ENCODE measurements at places on chromosomes 3 and 15.

DNA sequence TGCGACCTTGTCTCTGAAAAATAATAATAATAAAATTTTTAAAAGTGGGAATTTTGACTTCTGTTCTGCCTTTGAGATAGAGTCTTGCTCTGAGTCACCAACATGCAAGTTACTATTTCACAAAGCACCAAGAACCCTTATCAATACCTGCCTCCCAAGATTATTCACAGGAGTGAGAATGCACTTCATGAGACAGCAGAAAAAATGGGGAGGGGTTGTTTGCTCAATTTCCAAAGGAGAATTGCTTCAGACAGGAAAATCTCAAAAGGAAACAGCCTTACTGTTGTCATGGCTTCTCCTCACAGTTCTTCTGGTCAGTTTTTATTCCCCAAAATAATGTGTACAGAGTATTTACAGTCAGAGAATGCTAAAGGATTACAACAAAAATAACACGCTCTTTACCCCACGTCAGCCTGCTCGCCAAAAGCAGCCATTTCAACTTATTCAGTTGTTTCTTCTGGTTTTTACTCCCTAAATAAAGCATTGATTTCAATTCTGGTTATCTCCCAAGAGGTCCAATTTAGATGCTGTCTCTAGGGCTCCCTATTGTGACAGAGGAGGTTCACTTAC, 89.0 kb downstream of the PPCDC start:
- no peak for DNase-seq

GRCh38 chr15:95987886-95988573, 342.5 kb upstream of the NR2F2 start:
- no peak for DNase-seq

GRCh38 chr15:42820811-42821210, 83.9 kb upstream of the CDAN1 start:
- DNase-seq, result no peak

DNA sequence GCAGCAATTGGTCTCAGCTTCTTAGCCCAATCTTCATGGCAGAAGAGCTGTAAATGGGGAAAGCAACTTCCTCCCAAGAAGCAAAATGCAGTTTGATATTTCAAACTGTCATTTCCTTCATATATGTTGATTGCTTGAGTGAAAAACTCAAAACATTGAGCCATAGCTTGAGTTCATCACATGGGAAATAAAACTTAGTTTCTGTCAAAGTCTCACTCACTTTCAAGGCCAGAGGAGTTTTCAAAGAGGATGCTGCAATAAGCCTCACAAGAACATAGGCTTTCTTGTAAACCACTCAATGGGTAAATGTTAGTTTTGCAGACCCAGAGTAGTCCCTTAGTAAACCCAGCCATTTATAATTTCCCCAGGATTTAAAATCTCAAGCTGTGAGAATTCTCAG, 29.1 kb upstream of the SUCLG2 start:
- DNase-seq, result no peak

- no peak for DNase-seq
These were observed 38.5 kb upstream of the POLR2M start for GRCh38 chr15:57668016-57668415.

- DNase-seq, result no peak
These were observed 2.7 kb upstream of the TMEM87A start for GRCh38 chr15:42275780-42276391.

DNA sequence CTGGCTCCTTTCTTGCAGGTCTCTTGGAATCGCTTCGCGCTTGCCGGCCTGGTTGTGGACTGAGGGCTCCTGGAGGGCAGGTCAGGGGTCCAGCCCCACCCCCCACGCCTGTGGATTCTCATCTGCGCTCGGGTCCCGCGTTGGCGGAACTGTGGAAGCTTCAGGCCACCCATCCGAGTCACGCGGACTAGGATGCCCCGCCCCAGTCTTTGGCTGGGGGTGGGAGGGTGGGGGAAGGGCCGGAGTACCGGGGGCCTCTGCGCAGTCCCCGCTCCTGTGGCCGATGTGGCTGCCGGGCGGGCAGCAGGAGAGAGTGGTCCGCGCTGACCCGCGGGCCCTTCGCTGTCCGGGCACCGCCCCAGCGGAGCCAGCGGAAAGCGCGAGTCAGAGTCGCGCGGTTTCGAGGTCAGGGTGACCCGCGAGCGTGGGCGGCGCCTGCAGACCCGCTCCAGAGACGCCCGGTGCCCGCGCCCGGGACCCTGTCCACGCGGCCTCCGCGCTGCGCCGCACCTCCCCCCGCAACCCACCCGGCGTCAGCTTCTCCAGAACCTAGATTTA, 114.2 kb downstream of the KLF13 start:
- peak; percentile 60 for DNase-seq

DNA sequence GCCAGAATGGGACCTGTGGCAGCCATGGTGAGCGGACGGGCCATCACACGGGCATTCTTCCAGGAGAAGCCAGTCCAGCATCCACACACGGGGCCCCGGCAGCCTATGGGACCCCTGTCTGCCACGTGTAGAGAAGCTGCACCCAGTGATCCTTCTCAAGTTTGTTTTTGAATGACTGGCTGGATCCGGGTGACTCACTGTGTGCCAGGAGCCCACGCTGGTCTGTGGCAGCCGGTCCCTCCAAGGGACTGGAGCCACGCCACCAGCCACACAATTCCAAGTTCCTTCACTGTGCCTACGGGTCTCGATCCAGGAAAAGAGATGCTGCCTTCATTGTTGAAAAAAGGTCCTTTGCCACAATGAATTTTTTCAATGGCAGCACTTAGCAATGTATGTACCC, 58.1 kb downstream of the ATP10A start:
- DNase-seq, result no peak

DNA sequence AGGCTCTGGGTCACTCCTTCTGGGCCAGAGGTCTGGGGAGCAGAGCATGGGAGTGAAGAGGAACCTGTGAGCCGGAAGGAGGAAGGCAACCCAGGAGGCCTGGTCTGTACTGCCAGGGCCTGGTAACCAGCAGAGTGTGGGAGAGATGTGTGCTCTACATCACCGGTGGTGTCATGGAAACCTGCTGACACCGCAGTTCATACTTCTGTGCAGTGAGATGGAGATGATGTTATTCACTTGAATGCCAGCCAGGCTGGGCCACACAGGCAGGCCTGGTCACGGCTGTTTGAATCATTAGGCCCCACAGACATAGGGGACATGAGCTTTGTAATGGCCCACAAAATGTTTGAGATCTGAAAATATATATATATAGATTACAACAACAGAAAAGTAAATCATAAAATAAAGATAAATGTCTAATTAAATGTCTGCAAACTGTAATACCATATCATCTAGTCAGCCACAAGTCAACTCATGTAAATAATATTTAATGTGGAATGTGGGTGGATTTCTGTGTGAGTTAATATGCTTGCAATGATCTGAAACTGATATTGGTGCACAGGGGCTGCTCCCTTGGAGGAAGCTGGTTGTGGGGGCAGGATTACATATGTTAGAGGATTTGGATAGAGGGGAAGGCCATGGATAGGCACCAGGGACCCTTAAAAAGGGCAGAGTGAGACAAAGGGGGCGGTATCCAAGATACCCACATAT, 108.5 kb upstream of the PFN2 start:
- DNase-seq, result no peak

- no peak for DNase-seq
These were observed 14.1 kb downstream of the SPSB4 start for GRCh38 chr3:141065258-141065657.

DNA sequence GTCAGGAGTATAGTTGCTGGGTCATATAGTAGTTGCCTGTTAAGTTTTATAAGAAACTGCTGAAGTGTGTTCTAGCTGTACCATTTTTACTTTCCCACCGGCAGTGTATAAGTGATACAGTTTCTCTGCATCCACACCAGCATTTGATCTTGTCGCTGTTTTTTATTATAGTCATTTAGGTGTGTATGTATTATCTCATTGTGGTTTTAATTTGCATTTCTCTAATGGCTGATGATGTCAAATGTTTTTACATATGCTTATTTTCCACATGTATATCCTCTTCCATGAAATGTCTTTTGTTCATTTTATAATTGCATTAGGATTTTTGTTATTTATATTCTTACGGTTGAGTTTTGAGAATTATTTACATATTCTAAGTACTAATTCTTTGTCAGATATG, 254.3 kb downstream of the CLSTN2 start:
- no peak for DNase-seq

DNA sequence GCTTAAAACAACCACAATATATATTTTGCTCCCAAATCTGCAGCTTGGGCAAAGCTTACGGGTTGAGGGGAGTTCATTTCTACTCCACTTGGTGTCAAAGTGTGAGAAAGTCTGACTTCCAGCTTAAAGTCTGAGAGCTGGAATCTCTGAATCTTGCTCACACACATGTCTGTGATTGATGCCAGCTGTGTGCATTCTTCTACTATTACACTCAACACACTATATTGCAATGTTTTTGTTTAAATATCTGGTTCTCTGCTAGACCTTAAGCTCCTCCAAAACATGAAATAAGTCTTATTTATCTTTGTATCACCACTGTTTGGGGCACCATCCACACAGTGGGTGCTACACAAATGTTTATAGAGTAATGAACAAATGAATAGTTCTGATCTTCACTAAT, 36.7 kb upstream of the SECISBP2L start:
- DNase-seq, result no peak

- DNase-seq, result no peak
These were observed 23.8 kb downstream of the CXCR6 start for GRCh38 chr3:45966950-45967640.

GRCh38 chr3:179336345-179336929, 11.1 kb upstream of the MFN1 start:
- DNase-seq, result no peak

DNA sequence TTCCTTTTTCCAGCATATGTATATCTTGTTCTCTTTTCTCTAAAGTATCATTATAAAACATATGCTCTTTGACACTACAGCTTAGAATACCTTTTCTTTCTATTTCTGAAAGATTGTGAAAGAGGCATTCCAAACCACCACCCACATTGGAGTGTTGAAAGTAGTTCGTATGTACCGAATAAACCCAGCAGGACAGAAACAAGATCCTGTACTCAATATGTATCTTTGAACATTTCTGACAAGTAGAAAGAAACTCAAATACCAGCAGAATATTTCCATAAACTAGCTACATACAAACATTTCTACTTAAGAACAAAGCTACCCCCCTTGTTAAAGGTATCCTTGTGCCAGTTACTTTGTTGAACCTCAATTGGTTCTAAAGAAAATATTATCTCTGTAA, 415.3 kb upstream of the ALCAM start:
- no peak for DNase-seq

GRCh38 chr3:129121016-129121791, 400 bp downstream of the RAB43 start:
- peak; percentile 60 for DNase-seq

DNA sequence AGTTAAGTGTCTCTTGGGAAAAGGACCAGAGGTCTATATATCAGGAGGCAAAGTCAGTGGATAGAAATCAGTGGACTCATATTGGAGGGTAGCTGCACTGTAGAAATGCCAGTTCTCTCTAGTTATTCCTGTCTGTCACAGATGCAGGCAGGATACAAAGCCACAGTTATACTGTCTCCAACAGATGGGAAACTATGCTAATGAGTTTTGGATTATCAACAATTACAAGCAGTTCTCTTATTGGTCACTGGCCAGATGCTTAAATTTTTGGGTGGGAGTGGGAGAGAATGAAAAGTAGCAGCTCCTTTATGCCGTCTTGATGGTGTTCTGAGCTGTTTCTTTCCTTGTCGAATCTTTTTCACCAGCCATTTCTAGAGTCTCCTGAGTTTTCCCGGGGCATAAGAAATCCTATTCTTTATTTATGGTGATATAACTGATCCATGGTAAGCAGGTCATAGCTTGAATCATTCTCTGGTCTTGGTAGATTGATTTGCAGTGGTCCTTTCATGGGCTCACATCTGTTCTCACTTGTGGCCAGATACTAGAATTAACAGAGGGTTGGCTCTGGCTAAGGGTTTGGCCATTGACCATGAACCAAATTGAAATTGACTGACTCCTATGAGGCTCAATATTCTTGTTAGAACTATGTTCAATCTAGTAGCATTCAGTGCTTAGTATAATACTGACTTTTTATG, 44.6 kb upstream of the RBMS3 start:
- DNase-seq, result no peak

DNA sequence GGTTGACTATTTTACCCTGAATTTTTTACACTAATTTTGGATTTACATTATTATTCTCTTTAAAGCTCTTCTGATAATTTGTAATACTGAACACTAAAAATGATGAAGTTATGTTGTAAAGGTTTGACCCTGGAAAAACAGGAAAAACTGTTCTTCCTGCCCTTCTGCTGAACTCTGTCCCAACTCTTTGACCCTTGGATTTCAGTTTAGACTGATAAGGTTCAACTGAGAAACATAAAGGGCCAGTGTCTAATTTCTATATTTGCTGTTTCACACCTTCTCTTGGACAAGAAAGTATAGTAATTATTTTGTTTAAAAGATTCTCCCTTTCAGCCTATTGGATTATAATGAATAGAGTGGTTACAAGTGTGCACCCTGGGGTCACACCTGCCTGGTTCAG, 12.8 kb upstream of the TMOD3 start:
- DNase-seq, result no peak

DNA sequence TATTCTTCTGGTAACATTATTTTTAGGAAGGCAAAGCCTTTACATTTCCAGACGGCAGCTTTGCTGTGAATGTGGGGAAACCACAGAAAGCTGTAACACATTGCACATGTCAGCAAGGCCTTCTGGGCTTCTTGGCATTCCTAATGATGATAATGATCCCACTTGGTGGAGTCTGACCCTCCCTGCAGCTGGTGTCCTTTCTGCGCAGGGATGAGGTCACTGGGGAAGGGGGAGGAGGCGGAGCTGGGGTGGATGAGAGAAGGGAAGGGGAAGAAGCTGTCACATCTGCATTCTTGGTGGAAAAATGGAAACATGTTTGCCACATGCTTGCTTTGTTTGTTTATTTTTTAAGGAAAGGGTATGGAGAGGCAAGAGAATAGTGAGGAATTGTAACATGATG, 68.6 kb downstream of the FILIP1L start:
- DNase-seq, result no peak

- no peak for DNase-seq
These were observed 146.3 kb downstream of the FMN1 start for GRCh38 chr15:33048255-33048654.

DNA sequence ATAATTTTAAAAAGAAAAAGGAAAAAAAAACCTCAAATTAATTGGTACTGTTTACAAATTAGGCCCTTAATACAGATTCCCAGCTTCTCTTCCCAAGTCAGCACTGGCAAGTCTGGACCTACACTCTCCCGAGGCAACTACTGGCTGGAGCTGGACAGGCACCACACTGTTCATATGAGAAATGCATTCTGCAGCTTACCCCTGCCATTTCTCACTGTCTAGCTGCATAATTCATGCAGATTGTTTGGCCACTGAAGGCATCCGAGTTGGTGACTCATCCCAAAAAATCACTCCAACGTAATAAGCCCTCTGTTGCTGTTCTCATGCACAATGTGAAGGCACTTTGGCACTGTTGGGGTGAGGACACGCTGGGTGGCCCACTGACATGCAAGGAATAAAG, 45.3 kb downstream of the ROPN1B start:
- DNase-seq, result no peak

DNA sequence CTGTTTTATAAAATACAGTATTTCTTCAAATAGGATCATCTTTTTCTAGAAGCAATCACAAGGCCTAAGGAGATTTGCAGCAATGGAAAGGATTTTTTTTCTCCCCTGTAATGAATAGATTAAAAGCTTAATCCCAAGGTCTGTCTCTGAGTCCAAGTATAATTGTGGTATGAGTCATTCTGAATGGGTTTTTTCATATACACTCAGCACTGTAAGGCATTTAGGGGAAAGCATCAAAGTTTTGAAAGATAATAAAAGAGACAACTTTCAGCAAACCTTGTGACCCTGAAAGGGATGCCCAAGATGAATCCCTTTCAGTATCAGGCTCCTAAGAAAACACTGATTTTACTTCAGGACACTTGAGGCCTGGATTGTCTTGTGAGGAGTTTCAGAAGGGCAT, 23.3 kb upstream of the LARS2 start:
- DNase-seq, result no peak

Measured in activated CD4-positive, alpha-beta memory T cell treated with anti-CD3 and anti-CD28 coated beads, Interleukin-2, amount 10 ng/mL, durations not matched to agents 7 days and 5 days (primary cell).